ENCODE measurements at places on chromosomes 12 and 14. TPM values are rescaled to one million over a fixed set of nuclear protein-coding genes. Genes with fewer than 3 reads are reported as not detected.

Gene RBP5
- polyA plus RNA-seq: 0.77 TPM

GRCh38 chr12:70744178-70744577 is 106.9 kb upstream of the PTPRB start:
- no peak for DNase-seq

Gene SIRT4
- polyA plus RNA-seq: 6.0 TPM

Gene GIT2
- 17.9 TPM for polyA plus RNA-seq

GRCh38 chr12:57935839-57936512 is 5.4 kb upstream of the ATP23 start:
- DNase-seq: peak; percentile 91

Gene PZP
- polyA plus RNA-seq: 0.36 TPM

Measured in right cardiac atrium (tissue), 5 donors.